ENCODE measurements at places on chromosomes 5 and 9.

DNA sequence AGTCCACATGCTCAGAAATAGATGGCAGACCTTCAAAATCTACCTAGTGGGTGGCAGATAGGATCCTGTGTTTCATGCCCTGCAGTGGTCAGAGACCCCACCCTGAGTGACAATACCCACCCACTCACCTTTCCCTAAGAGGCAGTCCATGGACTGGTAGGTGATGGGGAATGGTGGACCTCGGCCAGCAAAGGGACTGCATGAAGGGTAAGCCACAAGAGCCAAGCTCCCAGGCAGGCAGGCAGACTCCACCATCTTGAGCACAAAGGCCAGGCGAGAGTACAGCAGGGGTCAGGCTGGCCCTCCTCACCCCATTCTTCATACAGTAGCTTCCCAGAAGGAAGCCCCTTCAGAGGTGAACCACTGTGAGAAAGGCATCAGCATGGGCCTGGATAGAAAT lies 78.4 kb downstream of the SYK start:
- no peak for DNase-seq

DNA sequence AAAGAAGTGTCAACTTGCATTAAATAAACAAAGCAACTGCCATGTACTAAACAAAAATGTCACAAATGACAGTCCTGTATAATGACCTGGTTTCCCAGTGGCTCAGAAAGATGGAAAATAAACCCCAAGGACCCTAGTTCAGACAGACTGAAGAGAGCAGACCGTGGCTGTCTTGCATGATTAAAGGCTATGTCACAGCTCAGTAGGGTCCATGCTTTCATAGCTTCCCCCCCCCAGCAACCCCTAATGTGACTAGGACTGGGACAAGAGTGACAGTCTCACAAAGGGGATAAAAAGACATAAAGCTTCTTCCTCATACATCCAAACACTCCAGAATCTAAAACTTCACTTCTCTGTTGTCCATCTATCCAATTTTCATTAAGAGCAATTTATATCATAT lies 113.6 kb downstream of the NR6A1 start:
- no peak for DNase-seq

- no peak for DNase-seq
These were observed 173.8 kb upstream of the DAP start for GRCh38 chr5:10934783-10935355.

- no peak for DNase-seq
These were observed 1.6 kb upstream of the GZMK start for GRCh38 chr5:55022450-55022849.

DNA sequence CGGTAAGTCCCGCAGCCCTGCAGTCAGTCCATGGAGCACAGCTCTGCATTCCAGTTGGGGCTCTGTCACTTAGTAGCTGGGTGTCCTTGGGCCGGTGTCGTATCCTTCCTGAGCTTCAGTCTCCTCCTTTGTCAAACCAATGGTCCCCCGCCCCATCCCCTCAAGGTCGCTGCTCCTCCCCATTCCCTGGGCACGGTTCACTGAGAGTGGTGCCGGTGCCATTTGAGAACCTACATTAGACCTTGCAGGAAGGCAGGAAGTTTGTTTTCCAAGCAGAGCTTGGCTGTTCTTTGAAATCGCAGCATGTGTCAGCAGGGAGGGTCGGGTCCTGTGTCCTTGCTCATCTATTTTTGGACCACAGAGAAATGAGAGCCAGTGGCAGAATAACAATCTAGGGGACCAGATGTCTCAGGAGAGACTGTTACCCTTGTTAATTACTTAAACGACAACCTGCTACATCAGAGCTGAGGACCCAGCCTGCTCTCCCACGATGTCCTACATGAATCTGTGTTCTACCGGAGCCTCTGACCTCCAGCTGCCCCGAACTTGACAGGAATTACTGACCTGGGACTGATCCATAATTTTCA lies 21.7 kb upstream of the BARHL1 start:
- DNase-seq: no peak

- no peak for DNase-seq
These were observed 101.2 kb downstream of the TTC39B start for GRCh38 chr9:15205632-15206420.

DNA sequence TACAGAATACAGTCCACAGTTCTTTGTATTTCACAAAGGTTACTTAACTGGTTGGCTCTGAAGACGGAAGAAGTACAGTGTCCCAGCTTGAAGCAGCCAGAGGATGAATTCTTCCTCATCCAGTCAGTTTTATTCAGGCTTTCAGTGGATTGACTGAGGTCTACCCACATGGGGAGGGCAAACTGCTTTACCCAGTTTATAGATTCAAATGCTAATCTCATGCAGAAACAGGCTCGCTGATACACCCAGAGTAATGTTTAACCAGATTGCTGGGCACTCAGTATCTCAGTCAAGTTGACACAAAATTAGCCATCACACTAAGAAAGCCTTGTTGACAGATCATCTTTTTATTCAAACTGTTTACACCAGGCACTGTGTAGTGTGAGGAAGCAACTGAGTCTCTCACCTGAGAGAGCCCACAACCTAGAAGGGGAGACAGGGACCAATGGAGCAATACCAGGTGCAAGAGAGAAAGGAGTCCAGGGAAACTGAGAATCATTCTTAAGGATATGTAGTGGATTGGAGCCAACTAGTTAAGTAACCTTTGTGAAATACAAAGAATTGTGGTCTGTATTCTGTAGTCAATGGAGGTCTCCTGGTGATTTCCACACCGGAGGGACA lies 15.9 kb downstream of the LRRC70 start:
- DNase-seq: no peak

- DNase-seq: no peak
These were observed 292.7 kb downstream of the CWC27 start for GRCh38 chr5:65061250-65061973.

DNA sequence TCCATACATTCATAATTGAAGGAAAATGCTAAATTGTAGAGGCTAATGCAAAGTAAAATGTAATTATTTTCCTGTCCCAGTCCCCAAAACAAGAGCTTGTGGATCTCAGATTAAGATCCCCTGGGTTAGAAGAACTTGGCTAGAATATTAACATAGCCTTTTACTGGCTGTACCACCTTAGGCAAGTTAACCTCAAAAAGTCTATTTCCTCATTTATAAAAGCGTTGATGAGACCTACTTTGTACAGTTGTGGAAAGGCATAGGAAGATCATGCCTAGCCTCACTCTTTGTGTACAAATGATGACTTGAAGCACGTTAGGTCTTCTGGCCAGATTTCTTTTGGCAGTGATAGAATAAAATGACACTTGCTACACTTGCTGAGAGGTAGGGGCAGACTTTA lies 97.2 kb downstream of the F2RL2 start:
- no peak for DNase-seq

DNA sequence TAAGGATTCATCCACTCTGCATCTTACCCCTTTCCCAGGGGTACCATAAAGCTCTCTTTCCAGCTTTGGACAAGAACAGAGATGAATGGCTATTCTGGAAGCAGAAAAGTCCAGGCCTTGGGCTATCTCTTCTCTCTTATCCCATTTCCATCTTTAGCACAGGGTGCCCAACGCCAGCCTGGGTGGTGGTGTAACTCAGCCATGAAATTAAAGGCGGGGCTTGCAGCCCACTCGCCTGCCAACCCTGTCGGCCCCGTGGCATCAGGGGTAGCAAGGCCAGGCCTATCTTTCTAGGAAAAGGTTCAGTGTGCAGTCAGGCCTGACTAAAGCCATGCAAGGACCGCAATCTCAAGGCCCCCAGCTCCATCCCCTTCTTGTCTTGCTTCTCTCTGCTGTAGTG lies 78.7 kb downstream of the FGF18 start:
- DNase-seq: no peak

GRCh38 chr5:71809446-71809845 lies 90.4 kb downstream of the CARTPT start:
- no peak for DNase-seq

DNA sequence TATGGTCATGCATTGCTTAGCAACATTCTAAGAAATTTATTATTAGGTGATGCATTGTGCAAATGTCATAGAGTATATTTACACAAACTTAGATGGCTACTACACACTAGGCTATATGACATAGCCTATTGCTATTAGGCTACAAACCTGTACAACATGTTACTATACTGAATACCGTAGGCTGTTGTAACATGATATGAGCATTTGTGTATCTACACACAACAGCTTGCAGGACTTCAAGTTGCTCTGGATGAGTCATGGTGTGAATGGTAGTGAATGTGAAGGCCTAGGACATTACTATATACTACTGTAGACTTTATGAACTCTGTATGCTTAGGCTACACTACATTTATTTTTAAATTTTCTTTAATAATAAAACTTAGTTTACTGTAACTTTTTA lies 107.2 kb upstream of the MAMDC2 start:
- DNase-seq: peak; percentile 28

GRCh38 chr9:105503881-105504280 lies 54.0 kb upstream of the FKTN start:
- peak; percentile 45 for DNase-seq

DNA sequence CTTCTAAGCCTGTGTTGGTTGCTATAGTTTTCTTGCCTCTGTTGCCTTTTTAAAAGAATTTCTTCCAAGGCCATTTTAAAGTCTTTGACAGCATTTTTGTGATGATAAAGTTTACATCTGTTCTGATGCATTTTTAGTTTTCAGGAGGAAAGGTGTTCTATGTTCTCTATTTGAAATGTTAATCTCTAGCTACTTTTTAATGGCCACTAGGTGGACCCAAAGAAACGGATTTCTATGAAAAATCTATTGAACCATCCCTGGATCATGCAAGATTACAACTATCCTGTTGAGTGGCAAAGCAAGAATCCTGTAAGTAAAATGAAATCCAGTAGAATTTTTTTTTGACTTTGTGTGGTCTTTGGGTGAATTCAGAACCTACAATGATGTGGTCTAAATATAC lies 60.2 kb downstream of the MELK start:
- DNase-seq: peak; percentile 38

GRCh38 chr5:136094189-136094912 lies 38.3 kb upstream of the SMAD5 start:
- no peak for DNase-seq

DNA sequence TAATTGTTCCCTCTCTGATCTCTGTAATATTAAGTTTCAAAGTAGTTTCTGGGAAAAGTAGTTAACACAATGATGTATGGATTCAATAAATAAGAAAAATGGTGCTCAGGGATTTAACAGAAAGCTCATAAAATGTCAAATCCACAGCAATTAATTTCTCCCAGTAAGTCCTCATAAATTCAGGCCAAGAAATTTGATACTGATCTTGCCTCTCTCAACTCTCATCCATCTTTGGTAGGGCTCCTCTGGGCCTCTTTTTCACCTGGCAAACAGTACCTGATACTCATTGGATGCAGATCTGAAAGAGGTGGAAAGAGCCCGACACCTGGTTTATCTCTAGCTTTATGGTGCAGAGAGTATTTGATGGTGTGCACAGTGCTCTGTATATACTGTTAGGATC lies 106.1 kb downstream of the STK32A start:
- DNase-seq: no peak

GRCh38 chr5:135341696-135342550 lies 57.1 kb downstream of the MACROH2A1 start:
- DNase-seq: no peak

- no peak for DNase-seq
These were observed 334.6 kb upstream of the TUSC1 start for GRCh38 chr9:26012797-26013196.

- no peak for DNase-seq
These were observed 35.3 kb upstream of the KCNV2 start for GRCh38 chr9:2681981-2682380.

GRCh38 chr5:57495285-57496086 lies 12.9 kb upstream of the ACTBL2 start:
- no peak for DNase-seq

DNA sequence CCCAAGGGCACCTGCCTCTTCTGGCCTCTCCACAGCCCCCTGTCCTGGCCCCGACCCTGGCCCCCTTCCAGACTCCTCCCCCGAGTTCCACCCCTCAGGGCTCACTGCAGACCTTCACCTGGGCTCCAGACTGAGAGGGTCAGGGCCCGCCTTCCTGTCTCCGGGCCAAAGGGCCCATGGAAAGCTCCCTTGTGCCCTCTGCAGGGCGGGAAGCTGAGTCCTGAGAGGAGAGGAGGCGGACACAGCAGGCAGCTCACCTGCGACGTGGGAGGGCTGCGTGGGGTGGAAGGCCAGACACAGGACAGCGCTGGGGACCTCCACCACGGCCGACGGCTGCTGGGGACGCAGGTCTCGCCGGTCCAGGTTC lies 20.6 kb downstream of the DYNC2I2 start:
- peak; percentile 31 for DNase-seq

- DNase-seq: no peak
These were observed 103.4 kb downstream of the PHF2 start for GRCh38 chr9:93679536-93680442.

Data from renal cortical epithelial cell (primary cell).